ENCODE measurements at places on chromosomes 7 and 10.

DNA sequence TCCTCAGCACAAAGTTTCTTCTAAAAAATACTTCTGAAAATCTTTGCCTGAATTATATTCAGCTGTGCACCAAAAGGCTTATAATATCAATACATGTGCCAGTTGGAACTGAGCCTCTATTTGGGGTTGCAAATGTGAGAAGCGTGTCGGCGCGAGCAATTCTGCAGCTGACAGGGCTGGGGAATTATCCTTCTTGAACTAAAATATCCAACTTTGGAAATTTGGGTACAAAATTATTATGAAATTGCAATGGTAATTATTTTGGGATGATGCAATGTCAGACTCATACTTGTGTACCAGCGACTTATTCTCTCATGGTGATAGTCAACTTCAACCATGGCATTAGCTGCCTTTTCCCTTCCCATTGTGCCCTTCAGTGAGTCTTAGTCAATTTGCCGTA, 507.0 kb upstream of the KLF6 start:
- DNase-seq: no peak

DNA sequence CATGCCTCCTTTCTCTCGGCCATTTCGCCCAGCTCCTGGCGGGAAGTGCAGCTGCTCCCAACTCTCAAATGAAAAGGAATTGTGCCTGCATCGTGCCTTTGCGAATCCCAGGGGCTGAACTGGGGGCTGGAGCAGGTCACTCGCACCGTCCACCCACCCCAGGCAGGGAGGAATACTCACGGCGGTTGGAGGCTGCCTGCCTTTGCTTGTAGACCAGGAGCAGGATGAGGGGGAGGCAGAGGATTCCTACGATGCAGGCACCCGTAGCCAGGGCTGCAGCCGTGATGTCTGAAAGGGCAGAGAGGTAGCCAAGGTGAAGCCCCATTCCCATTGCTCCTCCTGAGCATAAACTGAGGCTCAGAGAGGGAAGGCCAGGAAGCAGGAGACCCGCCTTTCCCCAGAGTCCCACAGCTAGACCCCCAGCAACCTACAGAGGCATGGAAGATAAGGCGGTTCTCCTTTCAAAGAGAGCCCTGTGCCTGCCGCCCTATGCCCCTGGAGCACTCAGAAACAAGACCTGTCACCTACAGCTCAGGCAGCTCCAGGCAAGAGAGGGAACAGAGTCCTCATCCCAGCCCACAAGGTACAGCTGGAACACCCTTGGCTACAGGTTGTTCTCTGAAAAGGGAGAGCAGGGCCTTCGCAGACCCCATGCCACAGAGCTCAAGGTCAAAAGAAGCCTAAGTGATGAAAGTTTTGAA, 18.0 kb downstream of the VSIR start:
- DNase-seq: no peak

DNA sequence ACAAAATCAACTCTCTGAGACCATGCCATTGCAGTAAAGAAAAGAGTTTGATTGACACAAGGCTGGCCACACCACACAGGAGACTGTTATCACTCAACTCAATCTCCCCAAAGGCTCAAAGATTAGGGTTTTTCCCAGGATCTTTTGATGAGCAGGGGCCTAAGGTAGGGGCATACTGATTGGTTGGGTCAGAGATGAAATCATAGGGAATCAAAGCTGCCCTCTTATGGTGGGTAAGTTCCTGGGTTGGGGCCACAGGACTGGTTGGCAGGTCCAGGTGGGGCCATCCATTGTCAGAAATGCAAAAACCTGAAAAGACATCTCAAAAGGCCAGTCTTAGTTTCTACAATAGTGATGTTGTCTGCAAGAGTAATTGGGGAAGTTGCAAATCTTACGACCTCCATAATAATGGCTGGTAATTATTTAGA, 91.6 kb downstream of the AKR1D1 start:
- DNase-seq: no peak

DNA sequence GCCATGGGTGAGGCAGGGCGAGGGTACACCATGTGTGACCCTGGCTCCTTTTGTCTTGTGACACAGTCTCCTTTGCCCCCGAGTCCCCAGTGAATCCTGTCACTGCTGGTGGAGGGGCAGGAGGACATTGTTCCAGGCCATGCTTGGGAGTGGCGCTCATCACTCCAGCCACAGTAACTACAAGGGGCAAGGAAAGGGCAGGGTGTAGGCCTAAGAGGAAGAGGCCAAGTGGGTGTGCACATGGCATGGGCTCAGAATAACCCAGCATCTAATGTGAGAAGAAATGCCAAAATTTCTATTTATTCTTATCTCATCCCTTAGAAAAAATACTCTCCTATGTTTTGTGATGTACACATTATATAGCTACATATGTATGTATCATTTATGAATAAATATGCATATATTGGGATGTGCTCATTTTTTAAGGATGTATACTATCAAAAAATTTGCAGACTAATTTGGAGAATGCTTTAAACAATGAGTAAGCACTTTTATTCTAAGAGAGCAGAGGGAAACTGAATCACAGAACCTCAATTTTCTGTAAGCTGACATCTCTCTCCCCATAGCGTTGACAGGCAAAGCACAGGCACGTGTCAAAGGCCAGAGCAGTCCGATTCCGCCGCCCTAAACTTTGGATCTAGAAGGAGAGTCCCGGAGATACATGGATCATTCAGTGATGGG, 36.9 kb downstream of the RNF32 start:
- DNase-seq: no peak

GRCh38 chr7:16915405-16915804, 33.6 kb upstream of the AGR3 start:
- DNase-seq: no peak

DNA sequence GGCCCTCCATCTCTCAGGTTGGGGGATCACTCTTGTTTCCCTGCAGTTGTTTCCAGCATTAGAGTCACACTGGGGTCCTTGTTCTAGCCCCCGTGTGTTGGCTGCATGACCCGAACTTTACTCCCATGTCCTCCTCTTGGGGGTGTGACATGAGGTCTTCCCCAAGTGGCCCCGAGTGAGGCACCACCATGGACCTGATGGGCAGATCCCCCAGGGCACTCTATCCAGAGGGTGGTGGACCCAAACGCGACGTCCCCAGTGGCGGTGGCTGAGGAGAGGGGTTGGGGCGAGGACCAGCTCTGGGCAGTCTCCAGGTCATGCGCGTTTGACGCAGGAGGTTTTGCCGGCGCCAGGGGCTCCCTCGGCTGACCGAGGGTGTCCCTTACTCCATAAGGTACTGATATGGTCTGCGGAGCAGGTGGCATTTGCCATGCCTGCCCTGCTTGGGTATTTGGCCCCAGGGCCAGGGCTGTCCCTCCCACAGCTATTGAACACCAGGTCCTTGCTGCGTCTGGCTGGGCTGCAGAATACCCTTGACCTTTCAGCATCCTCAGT, 131.9 kb downstream of the LHPP start:
- no peak for DNase-seq
